ENCODE measurements at places on chromosomes 6 and 20. TPM values are rescaled to one million over a fixed set of nuclear protein-coding genes. Genes with fewer than 3 reads are reported as not detected.

DNA sequence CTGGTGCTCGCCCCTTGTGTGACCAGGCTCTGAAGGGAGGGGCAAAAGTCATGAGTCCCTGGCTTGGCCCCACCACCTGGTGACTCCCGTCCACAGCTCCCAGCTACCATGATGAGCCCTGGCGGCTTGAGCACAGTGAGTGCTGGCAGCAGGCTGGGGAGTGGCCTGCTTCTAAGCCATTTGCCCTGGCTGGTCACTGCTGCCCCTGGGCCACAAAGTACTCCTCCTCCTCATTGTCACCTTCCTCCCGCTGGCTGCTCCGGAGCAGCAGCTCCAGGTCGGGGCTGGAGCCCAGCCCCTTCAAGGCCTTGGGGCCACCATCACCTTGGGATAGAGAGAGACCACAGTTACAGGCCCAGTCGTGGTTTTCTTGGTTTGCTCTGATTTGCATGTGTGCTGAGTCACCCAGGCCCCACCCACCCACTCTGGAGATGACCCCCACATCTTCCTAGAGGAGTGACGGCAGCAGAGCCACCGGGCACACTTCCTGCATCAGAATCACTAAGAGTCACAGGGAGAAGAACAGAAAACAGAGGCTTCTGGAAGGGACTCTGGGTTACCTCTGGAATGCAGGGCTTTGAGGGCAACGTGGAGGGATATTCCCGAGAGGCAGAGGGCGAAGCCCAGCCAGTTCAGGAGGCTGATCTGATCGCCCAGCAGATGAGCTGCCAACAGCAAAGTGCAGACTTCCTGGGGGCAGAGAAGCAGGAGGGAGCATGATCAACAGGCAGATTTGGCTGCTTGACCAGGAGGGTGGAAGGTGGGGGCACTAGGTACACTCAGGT lies 42.1 kb upstream of the CDH22 start:
- H3K27ac ChIP-seq, result no peak overlapping the region
- H3K4me3 ChIP-seq, result no peak overlapping the region
- H3K36me3 ChIP-seq, result no peaks in the 10 kb centered on the region
- H3K4me1 ChIP-seq, result peaks cover 12% of the 10 kb centered on the region
- DNase-seq, result peak; percentile 37
- no peaks in the 10 kb centered on the region for H3K27me3 ChIP-seq

GRCh38 chr6:112800439-112800838 lies 453.3 kb downstream of the RFPL4B start:
- H3K27ac ChIP-seq, result no peak overlapping the region
- H3K4me1 ChIP-seq, result no peaks in the 10 kb centered on the region
- DNase-seq, result no peak
- H3K4me3 ChIP-seq, result no peak overlapping the region
- H3K36me3 ChIP-seq, result no peaks in the 10 kb centered on the region

DNA sequence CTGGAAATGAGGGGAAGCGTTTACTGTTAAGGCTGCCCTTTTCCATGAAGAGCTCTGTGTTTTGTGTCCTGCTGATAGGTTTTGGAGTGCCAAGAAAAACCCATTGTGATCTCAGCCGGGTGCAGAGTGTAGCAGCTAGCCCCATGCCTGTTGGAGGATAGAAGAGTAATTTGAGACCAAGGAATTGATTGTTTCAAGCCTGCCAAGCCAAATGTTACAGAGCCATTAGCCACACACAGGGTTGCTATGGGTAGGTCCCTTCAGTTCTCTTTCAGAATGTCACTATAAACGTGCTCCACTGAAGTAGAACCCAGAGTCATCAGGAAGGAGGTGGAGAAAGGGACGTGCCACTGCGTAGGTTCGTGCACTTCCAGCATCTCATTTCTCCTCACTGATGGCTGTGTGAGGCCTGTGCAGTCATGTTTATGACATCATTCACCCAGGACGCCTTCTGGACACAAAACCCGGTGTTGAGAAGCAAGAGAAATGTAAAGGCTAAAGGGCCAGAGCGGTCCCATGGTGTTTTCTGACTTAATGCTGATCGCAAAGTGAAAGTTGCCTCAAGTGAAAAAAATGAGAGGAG lies 6.6 kb downstream of the GMPR start:
- H3K36me3 ChIP-seq, result no peaks in the 10 kb centered on the region
- no peaks in the 10 kb centered on the region for H3K4me1 ChIP-seq
- no peak for DNase-seq

GRCh38 chr6:52975580-52975979 lies 19.5 kb downstream of the GSTA4 start:
- no peaks in the 10 kb centered on the region for H3K36me3 ChIP-seq
- no peaks in the 10 kb centered on the region for H3K27me3 ChIP-seq
- DNase-seq, result no peak
- no peak overlapping the region for H3K4me3 ChIP-seq

The ADAM33 gene
- total RNA-seq, result 15.0 TPM

The SLC32A1 gene
- not detected for total RNA-seq

The NRM gene
- total RNA-seq, result 13.8 TPM

DNA sequence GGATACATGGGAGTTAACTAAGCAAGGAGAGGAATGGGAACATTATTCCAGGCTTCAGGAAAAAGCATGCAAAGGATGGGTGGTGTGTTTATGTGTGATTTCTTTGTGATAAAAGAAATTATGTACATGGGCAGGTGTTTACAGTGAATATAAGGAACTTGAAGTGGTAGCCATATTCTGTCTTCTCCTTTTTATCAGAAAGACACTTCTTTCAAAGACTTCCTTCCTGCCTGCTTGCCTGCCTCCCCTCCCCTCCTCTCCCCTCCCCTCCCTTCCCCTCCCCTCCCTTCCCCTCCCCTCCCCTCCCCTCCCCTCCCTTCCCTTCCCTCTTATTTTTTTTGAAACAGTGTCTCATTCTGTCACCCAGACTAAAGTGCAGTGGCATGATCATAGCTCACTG lies 14.4 kb downstream of the CYB5R4 start:
- no peaks in the 10 kb centered on the region for H3K36me3 ChIP-seq
- H3K27me3 ChIP-seq, result no peaks in the 10 kb centered on the region
- no peak overlapping the region for H3K27ac ChIP-seq
- no peak for DNase-seq
- H3K4me3 ChIP-seq, result no peak overlapping the region
- no peaks in the 10 kb centered on the region for H3K4me1 ChIP-seq

DNA sequence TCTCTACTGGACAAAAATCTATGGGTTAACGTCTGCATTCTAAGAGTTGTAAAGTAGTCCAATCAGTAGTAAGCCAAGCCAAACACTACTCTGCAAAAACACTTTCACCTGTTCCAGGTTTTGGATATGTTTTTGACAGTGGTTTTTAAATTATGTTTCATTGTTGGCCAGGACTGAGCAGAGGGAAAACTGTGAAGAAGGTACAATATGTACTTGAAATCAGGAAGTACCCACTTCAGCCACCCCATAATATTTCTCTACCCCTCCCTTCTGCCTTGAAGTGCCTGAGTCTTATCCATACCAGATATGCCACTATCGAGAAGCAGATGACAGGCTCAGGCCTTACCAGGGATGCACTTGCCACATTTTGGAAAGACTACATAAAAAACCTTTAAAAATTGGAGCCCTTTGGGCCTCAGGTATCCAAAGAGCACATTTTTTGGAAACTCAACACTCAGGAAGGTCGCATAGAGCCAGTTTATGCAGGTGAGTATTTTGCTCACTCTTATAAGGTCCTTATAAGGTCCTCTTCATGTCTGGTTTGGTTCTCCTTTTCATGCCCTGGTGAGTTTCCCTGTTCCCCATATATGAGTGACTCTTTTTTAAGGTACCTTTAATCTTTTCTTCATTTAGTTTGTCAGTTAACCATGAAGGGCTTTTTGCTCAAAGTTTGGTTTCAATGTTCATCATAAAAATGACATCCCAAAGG lies 859.3 kb upstream of the FLRT3 start:
- H3K4me1 ChIP-seq, result no peaks in the 10 kb centered on the region
- no peak for DNase-seq
- H3K4me3 ChIP-seq, result no peak overlapping the region
- no peaks in the 10 kb centered on the region for H3K36me3 ChIP-seq

GRCh38 chr6:28408076-28408802 lies 8.7 kb upstream of the ZSCAN12 start:
- no peak overlapping the region for H3K27ac ChIP-seq
- H3K27me3 ChIP-seq, result peaks cover 38% of the 10 kb centered on the region
- H3K36me3 ChIP-seq, result no peaks in the 10 kb centered on the region
- no peak overlapping the region for H3K4me3 ChIP-seq

DNA sequence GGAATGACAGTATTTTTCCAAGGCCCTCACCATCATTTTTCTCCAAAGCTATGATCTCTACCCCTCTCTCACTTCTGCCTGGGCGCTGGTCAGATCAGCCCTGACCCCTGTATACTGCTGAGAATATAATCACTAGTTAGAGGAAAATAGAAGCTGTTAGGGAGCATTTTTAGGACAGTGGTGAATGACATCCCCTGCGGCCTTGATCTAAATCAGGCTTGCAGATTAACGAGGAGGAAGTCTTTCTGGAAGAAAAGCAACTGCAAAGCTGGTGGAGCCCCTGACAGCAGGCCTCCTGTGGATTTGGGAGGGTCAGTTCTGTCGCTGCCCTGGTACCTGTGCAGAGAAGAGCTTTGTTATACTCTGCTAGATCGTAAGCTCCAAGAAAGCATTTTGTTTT lies 107.9 kb downstream of the RPP40 start:
- H3K4me3 ChIP-seq, result no peak overlapping the region
- no peak overlapping the region for H3K27ac ChIP-seq
- DNase-seq, result no peak
- H3K4me1 ChIP-seq, result no peaks in the 10 kb centered on the region

All from transverse colon (tissue), 4 donors.